Trophoblast cell (in vitro differentiated cells and primary cell): ENCODE measurements at places on chromosomes 6 and 20.
A peak's percentile ranks its signal among the peaks of the same experiment; 100 is the strongest.

- peak; percentile 62 for DNase-seq
Observed at GRCh38 chr6:72616406-72617015, 5.4 kb upstream of the KCNQ5 start.

DNA sequence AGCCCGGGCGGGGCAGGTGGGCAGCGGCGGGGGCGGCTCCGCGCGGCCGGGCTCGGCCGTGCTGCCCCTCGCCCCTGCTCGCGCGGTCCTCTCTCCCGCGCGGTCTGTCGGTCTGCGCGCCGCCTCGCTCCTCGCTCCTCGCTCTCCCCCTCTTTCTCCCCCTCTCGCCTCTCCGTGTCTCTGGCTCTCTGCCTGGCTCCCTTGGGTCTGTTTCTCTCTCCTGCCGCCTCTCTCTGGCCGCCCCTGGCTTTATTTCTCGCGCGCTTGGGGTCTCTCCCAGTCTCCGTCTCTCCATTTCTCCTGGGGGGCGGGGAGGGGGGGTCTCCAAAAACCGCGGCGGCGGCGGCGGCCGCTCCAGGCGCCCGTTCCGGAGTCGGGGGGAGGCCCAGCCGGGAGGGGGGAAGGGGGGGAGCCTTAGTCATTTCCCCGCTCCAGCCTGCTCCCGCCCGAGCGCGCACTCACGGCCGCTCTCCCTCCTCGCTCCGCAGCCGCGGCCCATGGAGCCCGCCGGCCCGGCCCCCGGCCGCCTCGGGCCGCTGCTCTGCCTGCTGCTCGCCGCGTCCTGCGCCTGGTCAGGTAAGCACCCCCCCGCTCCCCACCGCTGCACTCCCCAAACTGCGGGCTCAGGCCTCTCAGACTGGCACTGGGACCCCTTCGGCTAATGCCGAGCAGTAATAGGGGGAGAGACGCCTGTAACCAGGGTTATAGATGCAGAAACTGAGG lies at the start of gene SIRPA:
TSS of gene SIRPA (plus strand) at position 457 of the 723 bp plus-strand sequence. CDS start at position 498, 41 bp downstream.
- DNase-seq, result peak; percentile 10

GRCh38 chr6:14108571-14109410 lies 8.8 kb upstream of the CD83 start:
- peak; percentile 37 for DNase-seq

- no peak for DNase-seq
Observed at GRCh38 chr6:91029211-91029610, 442.3 kb upstream of the MAP3K7 start.

- peak; percentile 60 for DNase-seq
Observed at GRCh38 chr6:4687989-4688947, 87.9 kb upstream of the CDYL start.

DNA sequence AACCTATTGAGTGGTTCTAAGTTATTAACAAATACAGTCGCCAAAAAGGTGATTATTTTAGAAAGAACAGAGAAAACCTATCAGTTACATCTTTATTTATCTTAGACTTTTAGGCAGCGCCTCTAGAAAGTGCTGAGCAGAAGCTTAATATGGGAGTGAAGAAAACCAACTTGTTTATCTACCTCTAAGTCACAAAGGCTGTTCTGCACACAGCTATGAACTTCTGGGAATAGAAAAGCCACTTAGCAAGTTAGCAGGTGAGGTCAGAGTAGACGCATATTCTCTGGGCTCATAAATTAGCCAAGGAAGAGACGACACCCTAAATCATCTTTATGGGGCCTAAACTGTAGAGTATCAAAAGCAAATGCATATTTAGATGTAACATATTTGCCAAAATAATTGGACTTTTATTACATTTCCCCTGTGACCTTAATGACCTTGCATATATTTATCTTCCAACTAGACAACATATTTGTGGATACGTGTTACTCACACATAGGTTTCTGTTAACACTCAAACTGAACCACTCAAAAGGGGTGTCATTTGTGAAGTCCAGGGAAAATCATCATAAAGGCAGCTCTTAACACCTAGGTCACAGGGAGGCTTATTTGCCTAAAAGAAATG lies 267.1 kb downstream of the ADGB start:
- DNase-seq, result no peak

DNA sequence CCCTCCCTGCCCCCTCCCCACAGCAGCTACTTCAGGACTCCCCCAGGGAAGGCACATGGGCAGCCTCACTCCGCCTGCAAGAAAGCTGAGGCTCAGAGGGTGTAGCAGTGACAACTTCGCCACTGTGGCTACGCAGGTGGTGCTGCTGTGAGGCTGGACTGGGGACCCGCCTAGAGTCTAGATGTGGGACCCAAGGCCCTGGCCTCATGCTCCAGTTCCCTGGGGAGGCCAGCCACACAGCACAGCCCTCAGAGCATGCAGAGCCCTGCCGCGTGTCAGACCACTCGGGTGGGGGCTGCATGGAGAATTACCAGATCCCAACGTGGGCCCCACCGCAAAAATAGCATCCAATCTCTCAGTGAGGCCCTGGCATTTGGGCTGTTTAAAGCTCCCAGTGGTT lies 30.8 kb upstream of the VSTM2L start:
- no peak for DNase-seq

DNA sequence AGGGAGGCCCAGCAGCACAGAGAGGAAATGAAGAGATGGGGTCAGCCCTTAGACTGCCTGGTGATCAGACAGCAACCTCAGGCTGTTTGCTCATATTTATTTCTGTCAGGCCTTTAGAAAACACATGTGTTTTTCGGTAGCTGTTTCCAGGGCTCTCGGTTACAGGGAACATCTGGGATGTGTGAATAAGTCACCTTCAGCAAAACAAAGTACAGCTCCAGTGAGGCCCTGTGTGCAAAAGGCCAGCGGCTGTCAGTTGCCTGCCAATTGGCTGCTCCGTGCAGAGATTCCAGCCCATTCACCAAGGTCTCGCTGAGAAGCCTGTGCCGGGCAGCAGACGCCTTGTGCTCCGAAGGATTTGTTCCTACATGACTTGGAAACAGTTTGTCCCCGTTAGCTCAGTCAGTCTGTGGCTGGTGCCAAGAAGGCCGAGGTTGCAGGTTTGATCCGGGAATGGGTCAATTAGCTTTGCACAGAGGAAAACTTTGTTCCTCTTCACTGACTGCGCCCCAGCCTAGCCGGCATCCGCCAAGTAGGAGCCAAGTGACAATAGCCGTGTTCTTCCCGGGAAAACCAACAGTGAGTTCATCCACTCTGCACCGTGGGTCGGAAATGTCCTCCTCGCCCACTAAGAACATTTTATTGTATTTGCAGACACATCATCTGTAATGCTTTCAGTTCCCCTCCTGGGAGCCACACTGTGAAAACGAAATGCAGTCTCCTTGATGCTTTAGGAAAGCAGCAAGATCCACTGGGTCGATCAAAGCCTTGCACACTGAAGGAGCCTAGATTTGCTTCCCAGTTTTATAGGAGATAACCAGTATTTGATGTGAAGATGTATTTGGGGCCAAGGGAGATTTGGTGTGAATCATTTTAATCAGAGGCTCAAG lies 315.4 kb upstream of the CDYL start:
- no peak for DNase-seq

DNA sequence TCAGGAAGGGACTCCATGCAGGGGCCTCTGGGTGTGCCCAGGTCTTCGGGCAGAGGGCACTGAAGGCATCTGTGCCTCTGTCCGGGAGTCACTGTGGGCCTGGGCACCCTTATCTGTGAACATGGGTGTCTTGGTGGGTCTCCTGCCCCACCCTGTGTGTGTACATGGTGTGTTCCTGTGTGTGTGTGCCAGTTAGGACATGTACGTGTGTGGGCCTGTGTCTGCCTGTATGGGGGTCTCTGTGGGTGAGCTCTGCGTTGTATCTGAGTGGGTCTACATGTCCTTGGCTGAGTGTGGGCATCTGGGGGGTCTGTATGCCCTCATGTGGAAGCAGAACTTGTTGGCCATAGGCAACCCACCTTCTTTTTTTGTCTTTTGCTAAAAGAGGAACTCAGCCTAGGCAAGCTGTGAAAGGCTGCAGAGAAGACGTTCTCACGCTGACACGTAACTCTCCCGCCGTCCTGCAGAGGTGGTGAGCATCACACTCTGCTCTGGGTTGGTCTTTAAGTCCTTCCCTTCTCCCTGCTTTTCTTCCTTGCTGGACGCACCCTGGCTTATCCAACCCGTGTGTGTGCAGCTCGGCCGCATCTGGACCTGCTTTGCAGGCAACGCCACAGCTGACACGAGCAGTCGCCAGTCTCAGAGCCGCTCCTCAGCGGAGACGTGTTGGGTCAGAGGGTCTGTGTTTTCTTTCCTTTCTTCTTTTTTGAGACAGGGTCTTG lies 532 bp upstream of the NPBWR2 start:
- no peak for DNase-seq

- no peak for DNase-seq
Observed at GRCh38 chr6:43878823-43879495, 108.9 kb downstream of the VEGFA start.

DNA sequence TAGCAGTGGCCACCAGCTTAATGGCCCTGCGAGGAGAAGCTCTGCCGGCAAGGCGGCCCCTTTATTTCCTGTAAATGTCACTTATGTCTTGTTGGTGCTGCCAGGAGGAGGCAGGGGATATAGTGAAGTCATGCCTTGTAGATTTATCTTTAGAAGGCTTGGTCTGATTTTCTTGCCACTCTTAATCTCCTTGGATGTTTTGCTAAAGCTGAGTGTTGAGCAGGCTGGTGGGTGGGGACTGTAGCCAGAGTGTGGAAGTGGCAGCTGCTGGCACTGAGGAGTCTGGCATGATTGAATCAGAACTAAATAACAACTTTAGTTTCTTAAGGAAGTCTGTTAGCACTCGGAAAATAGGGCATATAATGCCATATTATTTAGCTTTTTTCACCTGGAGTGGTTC lies 77.9 kb downstream of the PHF20 start:
- DNase-seq, result no peak
